ENCODE measurements at places on chromosomes 2 and 18.

DNA sequence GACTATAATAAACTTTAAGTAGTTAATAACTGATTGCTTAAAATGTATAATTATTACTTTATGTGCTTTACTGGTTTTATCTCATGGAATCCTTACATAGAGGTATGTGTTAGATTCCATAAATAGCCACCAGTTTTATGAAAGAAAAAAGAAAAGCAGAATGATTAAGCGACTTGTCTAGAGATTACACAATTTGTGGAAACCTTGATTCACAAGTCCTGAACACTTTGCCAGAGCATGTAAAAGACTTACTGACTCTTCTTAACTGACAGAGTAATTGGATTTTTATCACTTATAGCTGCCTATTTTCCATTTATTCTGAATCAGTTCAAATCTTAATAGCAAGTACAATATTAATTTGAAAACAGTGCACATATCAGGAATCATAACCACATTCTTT is 448.7 kb upstream of the NETO1 start:
- no peak for DNase-seq

GRCh38 chr2:190707726-190708125 is 58.8 kb downstream of the NAB1 start:
- DNase-seq: no peak

DNA sequence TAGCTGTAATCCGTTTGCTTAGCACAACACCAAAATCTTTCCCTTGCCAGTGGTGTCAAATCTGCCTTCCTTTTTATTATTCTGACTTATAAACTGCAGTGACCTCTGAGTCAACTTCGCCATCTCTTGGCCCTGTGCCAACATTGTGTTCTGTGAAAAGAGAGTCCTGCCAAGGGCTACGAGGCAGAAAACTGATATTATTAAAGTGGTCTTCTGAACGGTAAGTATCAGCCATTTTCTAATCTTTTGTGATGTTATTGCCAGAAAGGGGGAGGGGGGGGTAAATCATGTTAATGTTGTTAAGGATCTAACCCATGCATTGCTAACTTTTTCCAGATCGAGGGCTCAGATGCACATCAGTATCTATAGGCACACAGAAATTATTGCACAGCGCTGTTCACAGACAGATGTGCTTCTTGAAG is 121.5 kb upstream of the LTBP1 start:
- DNase-seq: no peak

DNA sequence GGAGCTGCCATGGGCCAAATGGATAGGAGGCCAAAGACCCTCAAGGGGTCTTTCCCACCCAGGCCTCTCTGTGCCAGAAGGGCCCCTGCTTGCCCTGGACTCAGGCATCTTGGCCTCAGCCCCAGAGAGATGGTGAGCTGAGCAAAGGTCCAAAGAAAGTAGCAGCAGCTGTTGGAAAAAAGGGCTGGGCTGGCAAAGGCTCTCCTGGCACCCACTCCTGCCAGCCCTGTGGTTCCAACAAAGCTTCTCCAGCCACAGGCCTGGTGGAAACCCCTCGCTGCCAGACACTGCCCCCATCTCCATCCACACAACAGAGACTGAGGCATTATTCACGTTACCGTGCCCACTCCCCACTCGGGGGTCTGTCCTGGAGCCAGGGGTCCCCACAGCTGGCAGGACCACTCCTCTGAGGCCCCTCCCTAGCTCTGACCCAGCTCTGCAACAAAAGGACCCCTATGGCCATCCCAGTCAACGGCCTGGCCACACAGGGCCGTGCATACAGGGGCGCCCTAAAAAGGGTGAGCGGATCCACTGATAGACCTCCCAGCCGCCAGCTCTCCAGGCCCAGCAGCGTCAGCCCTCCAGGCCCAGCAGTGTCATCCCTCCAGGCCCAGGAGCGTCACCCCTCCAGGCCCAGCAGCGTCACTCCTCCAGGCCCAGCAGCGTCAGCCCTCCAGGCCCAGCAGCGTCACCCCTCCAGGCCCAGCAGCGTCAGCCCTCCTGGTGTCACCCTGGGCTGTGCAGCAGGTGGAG is 10.1 kb downstream of the BIN1 start:
- DNase-seq: no peak

DNA sequence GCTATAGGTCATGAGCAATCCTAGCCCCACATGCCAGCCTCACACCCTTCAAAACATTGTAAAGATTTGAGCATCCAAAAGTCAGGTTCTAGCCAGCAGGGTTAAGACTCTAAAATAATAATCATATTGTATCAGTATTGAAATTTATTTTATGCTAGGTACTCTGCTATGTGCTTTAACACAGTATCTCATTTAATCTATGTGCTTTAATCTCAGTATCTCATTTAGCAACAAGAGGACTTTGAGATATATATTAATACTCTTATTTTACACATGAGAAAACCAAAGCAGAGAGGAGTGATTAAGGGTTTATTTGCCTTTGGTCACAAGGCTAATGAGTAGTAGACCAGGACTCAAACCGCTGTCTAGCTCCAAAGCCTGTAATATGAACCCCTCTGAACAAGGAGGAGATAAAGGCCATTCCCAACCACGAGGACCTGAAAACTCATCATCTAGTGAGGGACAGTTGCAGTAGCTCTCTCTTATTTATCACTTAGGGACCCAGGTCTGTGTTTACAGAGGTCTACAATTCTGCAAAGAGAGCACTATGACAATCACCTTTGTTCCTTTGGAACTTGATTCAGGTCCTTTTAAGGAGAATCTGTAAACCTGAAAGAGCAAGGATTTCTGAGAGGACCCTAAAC is 116.5 kb upstream of the SERTAD2 start:
- no peak for DNase-seq

DNA sequence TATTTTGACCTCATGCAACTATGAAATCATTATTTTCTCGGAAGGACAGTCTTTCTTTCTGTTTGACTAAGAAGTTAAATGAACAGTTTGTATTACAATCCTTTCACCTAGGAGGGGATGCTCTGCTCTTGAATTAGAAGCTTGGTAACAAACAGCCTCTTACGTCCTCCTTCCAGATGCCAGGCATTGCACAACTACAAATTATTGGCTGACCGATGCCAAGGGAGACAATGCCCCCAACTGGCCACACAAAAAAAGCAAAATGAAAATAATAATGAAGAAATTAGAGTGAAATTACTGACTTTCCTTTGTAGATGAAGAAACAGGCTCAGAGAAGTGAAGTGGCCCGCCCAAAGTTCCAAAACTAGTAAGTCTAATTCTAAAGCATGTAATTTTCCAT is 177.9 kb downstream of the CYRIA start:
- peak; percentile 66 for DNase-seq

- DNase-seq: no peak
These were observed 31.5 kb downstream of the RTP5 start for GRCh38 chr2:241901018-241901380.

- no peak for DNase-seq
These were observed 44.0 kb downstream of the SUMO1 start for GRCh38 chr2:202194418-202194817.

DNA sequence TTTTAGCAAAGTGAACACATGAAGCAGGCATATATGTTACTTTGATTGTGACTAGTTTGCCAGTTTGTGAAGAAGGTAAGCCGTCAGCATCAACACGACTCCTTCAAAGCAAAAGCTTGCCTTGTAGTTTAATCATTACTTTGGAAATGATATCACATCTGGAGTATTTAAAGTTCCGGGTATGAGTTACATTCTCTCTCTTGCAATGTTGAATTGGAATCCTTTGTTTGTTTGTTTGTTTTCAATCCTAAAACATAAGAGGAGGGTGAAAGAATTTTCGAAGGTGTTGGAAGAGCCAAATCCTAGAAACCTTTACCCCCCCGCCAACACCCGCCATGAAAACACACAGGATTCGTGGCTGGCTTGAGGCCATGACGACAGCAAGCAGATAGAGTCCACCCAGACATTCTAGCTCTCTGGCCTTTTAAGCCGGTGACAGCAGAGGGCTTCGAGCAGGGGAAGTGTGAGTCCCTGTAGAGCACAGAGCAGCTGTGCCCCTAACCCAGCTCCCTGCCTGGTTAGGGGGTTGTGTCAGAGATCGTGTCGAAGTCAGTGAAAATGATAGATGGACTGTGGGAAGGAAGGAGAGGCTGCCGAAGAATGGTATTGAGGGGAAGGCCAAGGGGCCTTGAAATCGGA is 103.8 kb upstream of the SMIM21 start:
- DNase-seq: no peak

DNA sequence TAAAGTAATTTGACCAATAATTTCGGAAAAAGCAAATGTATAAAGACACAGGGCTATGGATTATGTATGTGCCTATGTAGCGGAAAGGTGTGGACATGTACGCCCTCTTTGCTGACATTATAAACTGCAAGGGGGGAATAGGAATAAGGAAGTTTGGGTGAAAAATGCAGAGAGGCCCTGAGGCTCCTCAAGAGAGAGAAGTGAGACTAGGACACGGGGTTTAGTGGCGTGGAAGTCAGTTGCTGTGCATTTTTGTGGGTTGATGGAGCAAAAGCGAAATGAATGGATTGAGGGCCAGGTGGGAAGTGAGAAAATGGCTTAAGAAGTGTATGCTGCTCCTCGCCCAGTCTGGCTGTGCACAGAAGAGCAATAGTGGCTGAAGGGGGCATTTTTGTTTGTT is 96.2 kb upstream of the B3GNT7 start:
- DNase-seq: peak; percentile 18

- no peak for DNase-seq
These were observed 150.0 kb upstream of the EPB41L3 start for GRCh38 chr18:5693699-5694294.

DNA sequence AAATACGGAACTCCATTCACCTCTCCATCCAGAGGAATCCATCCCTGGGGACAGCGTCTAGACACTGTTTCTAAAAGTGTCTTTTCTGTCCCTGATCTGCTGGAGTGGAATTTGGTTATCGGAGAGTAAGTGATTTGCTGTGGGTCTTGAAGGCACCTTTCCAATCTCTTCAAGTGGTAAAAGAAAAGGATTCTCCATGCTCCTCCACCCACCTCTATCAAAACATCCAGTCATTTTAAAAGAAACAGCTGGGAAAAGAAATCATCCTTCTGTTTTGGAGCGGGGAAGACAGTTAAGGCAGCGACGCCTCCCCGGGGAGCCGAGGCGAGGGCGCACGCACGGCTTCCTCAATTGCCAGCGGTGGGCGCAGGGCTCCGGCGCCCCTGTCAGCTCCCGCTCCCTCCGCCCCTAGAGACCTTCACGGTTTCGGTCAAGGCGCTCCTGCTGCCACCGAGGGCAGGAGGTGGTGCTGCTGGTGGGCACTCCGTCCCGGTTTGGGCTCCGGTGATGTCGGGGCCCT is 547 bp downstream of the SLC35F5 start:
- DNase-seq: no peak

GRCh38 chr2:209534228-209534627 is 110.4 kb downstream of the MAP2 start:
- DNase-seq: no peak

DNA sequence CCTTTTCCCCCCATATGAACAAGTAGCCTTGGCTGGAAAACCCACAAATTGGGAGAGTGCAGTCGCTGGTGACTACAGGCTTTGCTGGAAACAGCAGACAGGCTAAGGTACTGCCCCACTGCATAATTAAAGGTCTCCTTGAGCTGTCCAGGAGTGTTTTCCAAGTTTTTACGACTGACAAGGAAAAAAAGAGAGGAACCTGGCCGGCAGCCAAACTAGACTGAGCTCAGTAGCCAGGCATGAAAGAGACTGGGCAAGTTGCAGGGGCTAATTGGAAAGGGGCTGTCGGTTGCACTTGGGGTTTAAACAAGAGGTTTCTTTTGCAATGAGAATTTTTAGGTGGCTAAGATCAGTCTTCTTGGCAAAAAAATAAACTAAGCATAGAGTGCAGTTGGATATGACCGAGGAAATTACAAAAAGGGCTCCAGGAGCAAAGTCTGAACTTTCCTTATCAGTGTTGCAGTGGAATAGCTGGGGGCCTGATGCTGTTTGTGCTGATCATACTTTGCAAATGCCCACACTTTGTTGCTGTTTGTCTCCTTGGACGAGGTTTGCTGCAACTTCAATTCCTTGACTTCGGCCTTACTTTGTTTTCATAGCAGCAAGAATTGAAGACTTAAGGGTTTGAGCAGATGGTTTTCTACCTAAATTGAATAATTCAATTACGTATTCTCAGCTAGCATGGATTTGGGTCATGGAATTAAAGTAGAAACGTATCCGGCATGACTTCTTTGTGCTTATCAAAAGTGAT is 2.1 kb downstream of the GULP1 start:
- no peak for DNase-seq

DNA sequence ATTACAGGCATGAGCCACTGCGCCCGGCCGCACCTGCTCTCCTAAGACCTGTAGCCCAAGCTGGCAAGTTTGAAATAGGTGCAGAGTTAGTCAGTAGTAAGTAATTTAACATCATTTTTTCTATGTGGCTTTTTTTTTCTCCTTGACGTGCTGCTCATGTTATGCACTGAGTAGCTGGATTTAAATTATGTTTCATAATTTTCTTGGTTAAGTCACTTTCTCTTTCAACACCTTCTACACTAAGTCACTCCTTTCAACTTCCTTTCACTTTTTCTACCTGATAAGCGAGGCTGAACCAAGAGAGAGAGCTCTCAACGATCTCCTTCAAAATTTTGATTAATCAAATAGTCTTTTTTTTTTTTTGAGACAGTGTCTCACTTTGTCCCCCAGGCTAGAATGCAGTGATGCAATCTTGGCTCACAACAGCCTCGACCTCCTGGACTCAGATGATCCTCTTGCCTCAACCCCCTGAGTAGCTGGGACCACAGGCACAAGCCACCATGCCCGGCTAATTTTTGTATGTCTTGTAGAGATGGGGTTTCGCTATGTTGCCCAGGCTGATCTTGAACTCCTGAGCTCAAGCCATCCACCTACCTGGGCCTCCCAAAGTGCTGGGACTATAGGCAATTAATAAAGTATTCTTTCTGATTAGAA is 13.1 kb downstream of the CASP8 start:
- DNase-seq: no peak

GRCh38 chr18:45437366-45437765 is 177.9 kb upstream of the SLC14A2 start:
- no peak for DNase-seq

GRCh38 chr2:3751251-3751650 is 47.9 kb downstream of the DCDC2C start:
- DNase-seq: no peak

- no peak for DNase-seq
These were observed 47.6 kb downstream of the RNF152 start for GRCh38 chr18:61845197-61845596.

- no peak for DNase-seq
These were observed 103.5 kb upstream of the TRIB2 start for GRCh38 chr2:12613137-12613835.

- no peak for DNase-seq
These were observed 25.7 kb downstream of the SCN7A start for GRCh38 chr2:166468124-166469024.
